ENCODE measurements at places on chromosomes 11 and 22.

- no peak for DNase-seq
These were observed 92.9 kb upstream of the AMOTL1 start for GRCh38 chr11:94675239-94675638.

- no peak for DNase-seq
These were observed 1234.0 kb downstream of the TBC1D22A start for GRCh38 chr22:47996446-47996857.

- DNase-seq = no peak
These were observed 6.5 kb upstream of the ALDH3B2 start for GRCh38 chr11:67680696-67681470.

DNA sequence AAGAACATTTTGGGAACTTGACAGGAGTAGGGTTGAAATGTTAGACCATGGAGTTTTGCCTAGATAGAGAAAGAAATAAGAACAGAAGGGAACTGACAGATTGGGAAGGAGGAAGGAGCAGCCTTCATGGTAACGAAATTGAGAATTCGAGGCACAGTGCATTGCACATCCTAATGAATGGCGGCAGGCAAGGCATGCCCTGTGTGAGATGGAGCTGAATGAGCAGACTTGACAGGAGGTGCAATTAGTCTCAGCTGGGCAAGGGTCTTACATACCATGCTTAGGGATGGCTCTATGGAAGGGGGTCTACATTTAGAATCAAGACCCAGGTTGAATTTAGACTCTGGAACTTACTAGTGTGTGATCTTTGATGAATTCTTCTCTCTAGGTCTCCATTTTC lies 25.0 kb upstream of the NTM start:
- DNase-seq = no peak

DNA sequence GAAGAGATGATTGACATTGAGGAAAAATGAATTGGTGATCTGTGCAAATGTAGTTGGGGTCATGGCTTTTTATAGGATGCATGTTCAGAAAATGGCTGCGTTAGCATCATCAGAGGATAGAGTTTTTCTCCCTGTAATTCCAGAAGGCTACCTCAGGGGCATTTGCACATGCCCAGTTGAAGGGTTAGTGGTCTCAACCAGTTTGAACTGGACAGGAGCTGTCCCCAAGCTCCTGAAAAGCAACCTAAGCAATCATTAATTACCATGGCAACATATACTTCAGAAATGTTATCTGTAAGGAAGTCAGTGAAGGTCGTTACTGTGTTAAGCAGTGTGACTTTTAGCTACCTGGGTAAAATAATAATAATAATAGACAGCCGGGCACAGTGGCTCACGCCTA lies 29.3 kb downstream of the TUG1 start:
- no peak for DNase-seq

GRCh38 chr22:21829523-21829922 lies 37.9 kb downstream of the MAPK1 start:
- no peak for DNase-seq

DNA sequence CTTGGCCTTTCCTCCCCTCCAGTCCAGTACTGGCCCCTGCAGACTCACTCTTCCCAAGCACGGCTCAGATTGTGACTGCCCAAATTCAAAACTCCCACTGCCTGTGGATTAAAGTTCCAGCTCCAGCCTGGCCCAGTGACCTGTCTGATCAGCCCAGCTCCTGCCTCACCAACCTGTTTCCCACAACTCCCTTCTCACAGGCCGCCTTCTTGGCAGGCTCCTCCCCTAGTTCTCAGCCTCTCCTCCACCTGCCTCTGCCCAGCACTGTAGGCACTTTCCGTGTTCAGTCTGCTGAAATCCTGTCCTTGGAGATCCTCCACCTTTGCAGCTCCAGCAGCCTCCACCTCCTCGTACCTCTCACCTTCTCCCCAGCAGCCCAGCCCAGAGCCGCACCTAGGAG lies 68.6 kb downstream of the MICAL2 start:
- no peak for DNase-seq

DNA sequence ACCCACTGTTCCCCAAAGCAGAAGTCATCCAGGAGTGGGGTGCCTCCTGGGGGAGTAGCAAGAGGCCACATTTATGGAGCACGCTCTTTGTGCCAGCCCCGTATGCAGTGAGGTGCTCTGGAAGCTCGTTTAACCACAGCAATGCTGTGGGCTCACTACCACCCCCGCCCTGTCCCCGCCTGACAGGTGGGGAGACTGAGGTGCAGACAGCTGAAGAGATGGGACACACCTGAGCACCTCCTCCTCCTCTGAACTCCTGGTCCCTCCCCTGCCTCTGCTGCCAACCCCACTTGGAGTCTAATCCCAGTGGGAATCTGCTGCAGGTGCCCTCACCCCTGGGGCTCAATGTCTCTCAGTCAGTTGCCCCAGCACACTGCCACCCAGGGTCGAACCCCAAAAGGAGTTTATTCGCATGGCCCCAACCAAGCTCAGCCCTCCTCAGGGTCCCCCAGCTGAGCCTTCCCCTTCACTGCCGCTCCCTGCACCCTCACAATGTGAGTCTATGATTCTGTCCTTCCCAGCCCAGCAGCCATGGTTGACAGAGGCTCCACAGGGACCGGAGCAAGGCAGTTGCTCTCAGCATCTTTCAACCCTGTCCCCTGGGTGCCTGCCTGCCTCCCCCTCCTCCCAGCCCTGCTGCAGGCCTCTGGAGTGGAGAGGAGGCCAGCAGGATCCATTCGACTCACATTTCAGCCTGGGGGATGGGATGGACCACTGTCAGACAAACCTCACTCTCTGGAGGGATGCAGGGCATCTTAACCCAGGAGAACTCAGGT lies 13.3 kb upstream of the BCR start:
- no peak for DNase-seq

- no peak for DNase-seq
These were observed 55.0 kb downstream of the COPB1 start for GRCh38 chr11:14444441-14445189.

GRCh38 chr11:36247493-36247892 lies 41.7 kb downstream of the COMMD9 start:
- no peak for DNase-seq

GRCh38 chr11:92830377-92831155 lies 138.9 kb upstream of the MTNR1B start:
- no peak for DNase-seq

DNA sequence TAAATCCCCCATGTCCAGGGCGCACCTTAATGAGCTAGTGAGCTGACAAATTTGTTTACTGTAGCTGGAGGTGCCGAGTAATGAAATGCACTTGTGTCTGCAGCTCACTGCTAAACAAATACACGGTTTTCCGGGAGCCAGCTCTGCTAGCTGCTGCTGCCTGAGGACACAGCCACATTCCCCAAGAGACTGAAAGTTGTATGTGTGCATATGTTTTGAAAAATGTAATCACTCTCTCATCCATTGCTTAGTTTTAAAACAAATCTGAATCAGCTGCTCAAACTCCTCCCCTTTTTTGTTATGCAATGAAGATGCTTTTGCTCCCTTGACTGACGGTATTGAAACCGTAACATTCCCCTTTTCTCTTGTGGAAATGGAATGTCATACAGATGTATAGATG lies 62.4 kb upstream of the NNMT start:
- no peak for DNase-seq

GRCh38 chr11:121895919-121896318 lies 220.1 kb downstream of the BLID start:
- peak; percentile 13 for DNase-seq

DNA sequence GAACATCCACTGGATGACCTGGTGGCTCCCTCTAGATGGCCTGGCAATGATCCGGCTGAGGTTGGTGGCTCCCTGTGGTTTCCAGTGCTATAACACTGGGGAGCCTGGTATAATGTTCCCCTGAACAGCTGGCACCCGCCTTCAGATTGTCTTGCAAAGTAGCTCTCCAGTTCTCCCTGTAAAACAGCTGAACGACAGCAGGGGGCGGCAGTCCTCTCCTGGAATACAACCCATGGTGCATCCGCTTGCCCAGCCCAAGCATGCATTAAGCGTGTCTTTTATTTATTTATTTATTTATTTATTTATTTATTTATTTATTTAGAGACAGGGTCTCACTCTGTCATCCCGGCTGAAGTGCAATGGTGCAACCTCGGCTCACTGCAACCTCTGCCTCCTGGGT lies 258.9 kb downstream of the BUD13 start:
- DNase-seq = peak; percentile 59

DNA sequence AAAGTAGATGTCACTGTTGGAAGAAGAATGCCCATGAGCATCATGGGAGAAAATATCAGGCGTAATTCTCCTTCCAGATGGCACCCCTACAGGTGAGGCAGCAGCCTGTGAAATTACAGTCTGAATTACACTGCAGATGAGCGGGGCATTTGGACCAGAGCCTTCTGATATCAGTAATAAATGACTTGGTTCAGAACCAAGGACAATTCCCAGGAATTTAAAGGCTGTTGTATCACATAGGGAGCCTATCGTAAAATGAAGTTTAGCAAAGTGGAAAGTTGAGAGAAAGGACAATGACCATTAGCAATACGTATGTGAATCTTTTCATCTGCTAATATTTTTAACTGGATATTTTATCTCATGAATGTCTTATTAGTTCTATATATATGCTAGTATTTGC lies 61.3 kb downstream of the PRMT3 start:
- DNase-seq = no peak

GRCh38 chr22:31609716-31610115 lies 52.3 kb downstream of the PISD start:
- no peak for DNase-seq

GRCh38 chr11:121577106-121577848 lies 124.5 kb upstream of the SORL1-AS1 start:
- DNase-seq = no peak

DNA sequence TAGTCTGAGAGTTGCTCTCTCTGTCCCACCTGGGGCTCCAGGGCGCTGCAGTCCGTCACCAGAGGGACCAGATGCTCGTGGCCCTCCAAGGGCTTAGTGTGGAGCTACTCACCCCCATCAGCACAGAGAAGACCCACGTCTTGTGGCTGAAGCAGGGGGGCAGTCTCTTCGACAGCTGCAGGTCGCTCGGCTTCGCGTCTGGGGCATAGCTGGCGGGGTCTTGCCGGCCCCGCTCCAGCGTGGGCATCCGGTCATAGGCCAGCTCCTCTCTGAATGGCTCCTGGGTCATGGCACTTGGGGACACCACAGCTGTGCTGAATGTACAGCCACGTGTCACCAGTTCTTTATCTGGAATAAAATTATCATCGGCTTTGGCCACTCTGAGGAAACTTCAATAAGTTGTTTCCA lies 608 bp downstream of the MLC1 start:
- no peak for DNase-seq

GRCh38 chr11:57649826-57650738 lies at the start of gene YPEL4:
Gene YPEL4 (minus strand): TSS chr11:57649912. CDS start chr11:57647107, 2,805 bp downstream.
- DNase-seq = no peak

DNA sequence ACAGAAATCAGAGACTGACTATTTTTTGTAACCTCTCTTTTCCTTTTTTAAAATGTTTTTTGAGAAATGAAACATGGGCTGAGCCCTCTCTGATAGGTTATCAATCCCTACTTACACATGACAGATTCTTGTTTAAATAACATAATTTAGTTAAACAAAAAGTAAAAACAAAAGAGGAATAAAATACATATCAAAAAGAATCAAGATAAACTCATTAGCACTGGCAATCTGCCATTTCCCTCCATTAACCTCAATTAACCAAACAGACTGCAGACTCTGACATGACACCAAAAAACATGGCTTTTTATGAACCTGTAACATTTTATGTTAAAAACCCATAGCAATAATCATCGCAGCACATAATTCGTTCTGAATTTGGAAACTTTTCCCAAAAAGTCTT lies 284.4 kb upstream of the MTNR1B start:
- DNase-seq = no peak

DNA sequence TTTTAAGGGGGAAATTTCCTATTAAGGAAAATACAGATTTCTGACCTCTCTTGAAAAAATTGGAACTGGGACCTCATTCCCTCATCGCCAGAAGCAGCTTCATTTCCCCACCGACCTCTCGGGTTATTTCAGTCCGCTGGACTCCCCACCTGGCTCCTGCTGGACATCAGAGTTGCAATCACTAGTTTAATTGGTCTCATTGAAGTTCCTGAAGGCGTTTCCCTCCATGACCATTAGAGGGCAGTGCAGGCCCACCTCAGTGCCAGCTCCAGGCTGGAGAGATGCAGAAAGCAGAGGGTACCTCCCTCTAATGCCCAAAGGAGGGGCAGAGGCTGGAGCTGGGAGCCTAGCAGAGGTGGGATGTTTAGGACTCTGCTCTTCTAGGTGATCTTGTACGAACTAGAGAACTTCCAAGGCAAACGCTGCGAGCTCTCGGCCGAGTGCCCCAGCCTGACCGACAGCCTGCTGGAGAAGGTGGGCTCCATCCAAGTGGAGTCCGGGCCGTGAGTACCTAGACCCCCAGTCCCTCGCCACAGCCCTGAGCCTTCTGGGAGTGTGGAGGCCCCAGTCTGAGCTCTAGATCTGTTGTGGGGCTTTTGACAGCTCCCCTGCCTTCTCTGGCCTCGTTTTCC lies 2.7 kb downstream of the CRYBB3 start:
- peak; percentile 45 for DNase-seq

- DNase-seq = peak; percentile 41
These were observed 40.3 kb downstream of the TPBGL start for GRCh38 chr11:75280770-75281468.

GRCh38 chr11:78350646-78351165 lies 66.9 kb downstream of the GAB2 start:
- DNase-seq = peak; percentile 35

- DNase-seq = no peak
These were observed 104.5 kb downstream of the UVRAG start for GRCh38 chr11:75919525-75919924.

- DNase-seq = no peak
These were observed 62.5 kb upstream of the CRTAM start for GRCh38 chr11:122775675-122776271.

DNA sequence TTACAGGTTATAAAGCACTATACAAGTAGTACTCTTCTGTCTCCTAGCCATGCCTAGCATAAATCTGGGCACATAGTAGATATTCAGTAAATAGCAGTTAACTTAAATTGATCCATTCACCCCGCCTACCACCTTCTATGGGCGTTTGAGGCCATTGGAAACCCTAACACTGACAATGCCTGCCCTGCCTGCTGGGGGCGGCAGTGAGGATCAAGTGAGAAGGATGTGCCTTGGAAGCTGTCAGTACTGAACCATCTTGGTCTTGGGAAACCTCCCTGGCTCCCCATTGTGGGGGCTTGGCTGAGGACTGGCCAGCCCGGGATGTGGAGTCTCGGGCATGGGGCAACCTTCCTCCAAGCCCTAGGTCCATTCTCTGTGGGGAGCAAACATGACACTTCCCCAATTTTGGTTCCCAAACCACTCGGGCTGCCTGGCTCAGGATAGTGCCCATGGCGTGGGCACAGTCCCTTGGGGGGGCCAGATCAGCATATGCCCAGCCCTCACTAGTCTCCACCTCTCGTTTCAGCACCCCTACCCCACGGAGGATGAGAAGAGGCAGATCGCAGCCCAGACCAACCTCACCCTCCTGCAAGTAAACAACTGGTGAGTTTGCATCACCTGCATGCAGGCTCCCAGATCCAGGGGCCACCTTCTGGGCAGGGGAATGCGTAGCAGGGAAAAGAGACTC lies 67.4 kb downstream of the FEZ1 start:
- DNase-seq = no peak

DNA sequence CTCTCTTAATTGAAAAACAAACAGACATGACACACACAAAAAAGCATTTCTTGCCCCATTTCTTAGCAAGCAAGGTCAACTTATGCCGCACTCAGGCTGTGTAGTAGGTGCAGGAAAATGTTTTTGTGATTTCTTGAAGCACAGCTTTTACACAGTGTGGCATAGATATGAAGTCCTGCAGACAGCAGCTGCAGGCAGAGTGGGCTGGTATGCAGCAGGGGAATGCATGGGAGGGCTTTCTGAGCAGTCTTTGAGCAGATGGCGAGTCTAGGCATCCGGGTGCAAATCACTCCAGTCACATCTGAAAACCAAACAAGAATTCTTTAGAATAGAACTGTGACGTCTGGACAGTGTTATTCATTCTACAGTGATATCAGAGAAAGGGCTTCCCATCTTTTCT lies 87.5 kb downstream of the BLID start:
- DNase-seq = no peak

All from kidney capillary endothelial cell (primary cell).